ENCODE measurements at places on chromosomes 16 and 17. TPM values are rescaled to one million over a fixed set of nuclear protein-coding genes. Genes with fewer than 3 reads are reported as not detected.

- no peak overlapping the region for H3K27ac ChIP-seq
- H3K4me1 ChIP-seq: no peaks in the 10 kb centered on the region
- H3K27me3 ChIP-seq: no peaks in the 10 kb centered on the region
- no peak overlapping the region for H3K4me3 ChIP-seq
These were observed 10.0 kb downstream of the ALDH3A1 start for GRCh38 chr17:19738073-19738449.

GRCh38 chr17:51230306-51230705, 29.5 kb downstream of the MBTD1 start:
- H3K4me1 ChIP-seq: no peaks in the 10 kb centered on the region
- H3K27me3 ChIP-seq: no peaks in the 10 kb centered on the region
- H3K36me3 ChIP-seq: no peaks in the 10 kb centered on the region
- no peak for DNase-seq

GRCh38 chr16:79379095-79379494, 221.4 kb downstream of the MAF start:
- H3K27ac ChIP-seq: no peak overlapping the region
- DNase-seq: no peak
- no peaks in the 10 kb centered on the region for H3K36me3 ChIP-seq
- H3K27me3 ChIP-seq: no peaks in the 10 kb centered on the region
- H3K4me1 ChIP-seq: no peaks in the 10 kb centered on the region

- no peaks in the 10 kb centered on the region for H3K36me3 ChIP-seq
- H3K4me3 ChIP-seq: no peak overlapping the region
- H3K27me3 ChIP-seq: no peaks in the 10 kb centered on the region
- H3K27ac ChIP-seq: no peak overlapping the region
- no peaks in the 10 kb centered on the region for H3K4me1 ChIP-seq
- no peak for DNase-seq
These were observed 382.0 kb upstream of the DYNLRB2 start for GRCh38 chr16:80158766-80159165.

- H3K27ac ChIP-seq: peak overlapping the region; percentile 90
- H3K27me3 ChIP-seq: no peaks in the 10 kb centered on the region
- H3K4me3 ChIP-seq: no peak overlapping the region
- DNase-seq: no peak
These were observed 19.5 kb downstream of the SOCS3 start for GRCh38 chr17:78340183-78340955.

DNA sequence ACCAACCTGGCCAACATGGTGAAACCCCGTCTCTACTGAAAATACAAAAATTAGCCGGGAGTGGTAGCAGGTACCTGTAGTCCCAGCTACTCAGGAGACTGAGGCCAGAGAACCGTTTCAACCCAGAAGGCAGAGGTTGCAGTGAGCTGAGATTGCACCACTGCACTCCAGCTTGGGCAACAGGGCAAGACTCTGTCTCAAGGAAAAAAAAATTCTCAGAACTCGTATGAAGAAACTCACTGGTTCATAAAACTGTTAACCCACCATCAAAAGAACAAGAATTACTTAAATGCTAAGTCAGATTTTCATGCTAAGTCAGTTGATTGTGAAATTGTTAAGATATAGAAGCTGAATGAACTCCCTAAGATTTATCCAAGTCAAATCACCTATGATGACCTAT, 31.3 kb downstream of the SLC39A11 start:
- H3K36me3 ChIP-seq: no peaks in the 10 kb centered on the region
- H3K27ac ChIP-seq: no peak overlapping the region
- H3K27me3 ChIP-seq: no peaks in the 10 kb centered on the region

DNA sequence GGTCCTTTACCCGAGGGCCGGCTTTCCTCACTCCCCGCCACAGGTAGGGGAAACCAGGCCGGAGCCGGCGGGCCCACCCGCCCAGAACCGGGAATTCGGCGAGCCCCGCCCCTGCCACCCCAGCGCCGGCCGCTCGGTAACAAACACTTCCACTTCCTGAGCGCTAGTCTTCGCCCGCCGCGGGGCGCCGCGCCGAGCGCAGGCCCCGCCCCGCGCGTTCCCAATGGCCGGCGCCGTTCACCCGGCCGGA, 224 bp upstream of the NHERF1 start:
- peaks cover 25% of the 10 kb centered on the region for H3K4me1 ChIP-seq
- DNase-seq: no peak
- H3K27me3 ChIP-seq: peaks cover 7% of the 10 kb centered on the region
- H3K4me3 ChIP-seq: peak overlapping the region; percentile 77

GRCh38 chr17:76154936-76155845, 14.1 kb upstream of the FOXJ1 start:
- peaks cover 21% of the 10 kb centered on the region for H3K4me1 ChIP-seq
- no peak overlapping the region for H3K4me3 ChIP-seq
- H3K36me3 ChIP-seq: no peaks in the 10 kb centered on the region
- no peak overlapping the region for H3K27ac ChIP-seq
- no peak for DNase-seq
- H3K27me3 ChIP-seq: no peaks in the 10 kb centered on the region

- no peaks in the 10 kb centered on the region for H3K27me3 ChIP-seq
- H3K36me3 ChIP-seq: no peaks in the 10 kb centered on the region
- DNase-seq: no peak
- H3K4me1 ChIP-seq: no peaks in the 10 kb centered on the region
These were observed 47.3 kb upstream of the ALOX12 start for GRCh38 chr17:6948562-6948961.

DNA sequence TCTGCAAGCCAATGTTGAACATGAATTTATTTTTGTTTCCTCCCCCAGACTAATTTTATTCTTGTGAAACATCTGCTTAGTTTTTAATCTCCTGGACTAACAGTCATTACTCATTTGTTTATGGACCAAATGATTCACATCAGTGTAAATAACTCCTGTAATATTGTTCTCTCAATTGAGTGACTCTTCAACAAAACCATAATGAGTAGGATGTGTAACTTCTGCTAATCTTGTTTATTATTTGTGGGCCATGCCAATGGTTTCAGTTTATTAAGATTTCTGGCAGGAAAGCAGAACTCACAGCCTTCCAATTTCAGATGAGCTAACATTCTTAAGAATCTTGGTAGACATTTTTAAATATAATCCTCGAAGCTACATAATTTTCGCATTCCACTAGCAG, 1216.3 kb upstream of the GOT2 start:
- H3K4me1 ChIP-seq: no peaks in the 10 kb centered on the region
- H3K4me3 ChIP-seq: no peak overlapping the region
- no peak for DNase-seq
- no peak overlapping the region for H3K27ac ChIP-seq

- no peak overlapping the region for H3K4me3 ChIP-seq
- peaks cover 73% of the 10 kb centered on the region for H3K27me3 ChIP-seq
- no peak for DNase-seq
- peaks cover 9% of the 10 kb centered on the region for H3K36me3 ChIP-seq
- no peak overlapping the region for H3K27ac ChIP-seq
These were observed 2.0 kb downstream of the WNK4 start for GRCh38 chr17:42782166-42783061.

GRCh38 chr17:57518587-57519581, 226.2 kb downstream of the CCDC182 start:
- no peak overlapping the region for H3K4me3 ChIP-seq
- H3K27ac ChIP-seq: no peak overlapping the region
- DNase-seq: no peak
- no peaks in the 10 kb centered on the region for H3K36me3 ChIP-seq

DNA sequence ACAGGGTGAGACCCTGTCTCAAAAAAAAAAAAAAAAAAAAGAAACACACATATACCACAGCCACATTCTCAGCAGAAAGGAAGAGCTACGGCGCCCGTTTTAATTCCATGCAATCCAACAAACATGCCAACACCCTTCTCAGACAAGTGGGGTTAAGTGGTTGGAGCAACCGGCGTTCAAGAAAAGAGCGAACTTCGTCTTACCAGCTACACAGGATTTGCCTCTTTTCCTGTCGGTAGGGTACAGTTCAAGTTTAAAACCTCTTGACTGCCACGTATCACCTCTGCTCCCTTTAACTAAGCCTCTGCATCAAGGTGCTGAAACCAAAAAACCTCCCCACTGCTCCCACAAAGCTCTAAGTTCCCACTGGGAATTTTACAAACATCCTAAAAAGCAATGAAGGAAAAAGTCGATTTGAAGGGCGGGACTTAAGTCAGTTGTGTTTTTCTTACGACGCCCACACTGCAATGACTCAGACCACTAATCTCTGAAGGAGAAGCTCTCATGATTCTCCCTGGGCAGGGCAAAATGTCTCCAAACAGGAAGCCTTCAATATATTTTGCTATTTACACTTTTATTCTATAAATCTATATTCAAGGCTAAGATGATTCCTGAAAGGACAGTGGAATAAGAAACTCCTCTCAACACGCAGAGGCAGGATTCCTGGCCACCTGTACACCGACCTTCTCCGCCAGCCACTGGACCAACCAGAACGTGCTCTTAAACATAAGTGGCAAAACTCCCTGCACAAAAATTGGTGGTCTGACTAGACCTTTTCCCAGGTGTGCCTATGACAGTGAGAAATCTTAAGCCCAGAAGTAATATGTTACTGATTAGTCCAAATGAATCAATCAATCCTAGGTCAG, 18.8 kb downstream of the SRP68 start:
- peaks cover 56% of the 10 kb centered on the region for H3K36me3 ChIP-seq
- H3K27me3 ChIP-seq: no peaks in the 10 kb centered on the region
- peak overlapping the region; percentile 12 for H3K4me3 ChIP-seq

- DNase-seq: peak; percentile 59
- no peak overlapping the region for H3K27ac ChIP-seq
- H3K36me3 ChIP-seq: peaks cover 51% of the 10 kb centered on the region
- no peak overlapping the region for H3K4me3 ChIP-seq
These were observed 7.4 kb upstream of the NUDT16L1 start for GRCh38 chr16:4685776-4686496.

DNA sequence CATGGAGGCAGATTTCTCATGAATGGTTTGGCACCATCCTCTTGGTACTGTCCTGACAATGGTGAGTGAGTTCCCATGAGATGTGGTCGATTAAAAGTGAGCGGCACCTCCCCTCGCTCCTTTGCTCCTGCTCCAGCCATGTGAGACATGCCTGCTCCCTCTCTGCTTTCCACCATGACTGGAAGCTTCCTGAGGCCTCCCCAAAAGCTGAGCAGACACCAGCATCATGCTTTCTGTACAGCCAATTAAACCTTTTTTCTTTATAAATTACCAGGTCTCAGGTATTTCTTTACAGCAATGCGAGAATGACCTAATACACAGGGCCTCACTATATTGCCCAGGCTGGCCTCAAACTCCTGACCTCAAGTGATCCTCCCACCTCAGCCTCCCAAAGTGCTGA, 12.1 kb downstream of the ZNF500 start:
- H3K27me3 ChIP-seq: no peaks in the 10 kb centered on the region
- no peak for DNase-seq
- H3K36me3 ChIP-seq: peaks cover 93% of the 10 kb centered on the region
- no peak overlapping the region for H3K27ac ChIP-seq
- H3K4me3 ChIP-seq: no peak overlapping the region
- no peaks in the 10 kb centered on the region for H3K4me1 ChIP-seq

GRCh38 chr16:25157271-25157875, 45.8 kb downstream of the LCMT1 start:
- H3K4me3 ChIP-seq: no peak overlapping the region
- no peaks in the 10 kb centered on the region for H3K4me1 ChIP-seq
- H3K36me3 ChIP-seq: peaks cover 19% of the 10 kb centered on the region
- H3K27me3 ChIP-seq: no peaks in the 10 kb centered on the region
- no peak for DNase-seq
- no peak overlapping the region for H3K27ac ChIP-seq

GRCh38 chr17:74515941-74516340, 15.3 kb downstream of the CD300LB start:
- no peaks in the 10 kb centered on the region for H3K36me3 ChIP-seq
- no peaks in the 10 kb centered on the region for H3K4me1 ChIP-seq
- H3K27me3 ChIP-seq: no peaks in the 10 kb centered on the region
- no peak overlapping the region for H3K27ac ChIP-seq
- no peak overlapping the region for H3K4me3 ChIP-seq

DNA sequence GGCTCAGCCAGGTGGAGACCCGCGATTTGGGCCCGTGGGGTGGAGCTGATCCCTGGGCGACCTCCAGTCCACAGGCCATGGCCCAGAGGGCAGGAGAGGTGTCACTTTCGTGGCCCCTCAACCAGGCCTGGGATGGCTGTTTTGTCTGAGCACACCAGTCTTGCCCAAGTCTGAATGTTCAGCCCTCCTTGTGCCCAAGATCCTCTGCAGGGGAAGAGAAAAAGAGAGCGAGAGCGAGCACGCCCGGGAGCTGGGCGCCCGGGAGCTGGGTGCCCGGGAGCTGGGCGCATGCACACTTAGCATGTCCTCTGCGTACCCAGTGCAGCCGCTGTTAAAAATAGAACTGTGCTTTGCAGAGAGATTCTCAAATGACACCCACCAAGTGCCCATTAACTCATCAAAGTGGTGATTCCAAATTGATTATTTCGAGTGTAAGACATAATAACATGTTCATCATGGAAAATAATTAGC, 403.3 kb upstream of the TNRC6C start:
- H3K27ac ChIP-seq: peak overlapping the region; percentile 31
- no peak for DNase-seq
- peaks cover 10% of the 10 kb centered on the region for H3K27me3 ChIP-seq
- H3K4me1 ChIP-seq: peaks cover 13% of the 10 kb centered on the region
- H3K4me3 ChIP-seq: no peak overlapping the region

- H3K4me3 ChIP-seq: no peak overlapping the region
- H3K4me1 ChIP-seq: peaks cover 25% of the 10 kb centered on the region
- no peak overlapping the region for H3K27ac ChIP-seq
- H3K36me3 ChIP-seq: no peaks in the 10 kb centered on the region
- DNase-seq: no peak
These were observed 12.0 kb downstream of the TBC1D24 start for GRCh38 chr16:2486645-2487516.

- H3K27ac ChIP-seq: no peak overlapping the region
- DNase-seq: peak; percentile 27
- H3K4me3 ChIP-seq: no peak overlapping the region
- no peaks in the 10 kb centered on the region for H3K27me3 ChIP-seq
- H3K4me1 ChIP-seq: no peaks in the 10 kb centered on the region
These were observed 8.0 kb downstream of the EIF4A3 start for GRCh38 chr17:80138856-80139426.

DNA sequence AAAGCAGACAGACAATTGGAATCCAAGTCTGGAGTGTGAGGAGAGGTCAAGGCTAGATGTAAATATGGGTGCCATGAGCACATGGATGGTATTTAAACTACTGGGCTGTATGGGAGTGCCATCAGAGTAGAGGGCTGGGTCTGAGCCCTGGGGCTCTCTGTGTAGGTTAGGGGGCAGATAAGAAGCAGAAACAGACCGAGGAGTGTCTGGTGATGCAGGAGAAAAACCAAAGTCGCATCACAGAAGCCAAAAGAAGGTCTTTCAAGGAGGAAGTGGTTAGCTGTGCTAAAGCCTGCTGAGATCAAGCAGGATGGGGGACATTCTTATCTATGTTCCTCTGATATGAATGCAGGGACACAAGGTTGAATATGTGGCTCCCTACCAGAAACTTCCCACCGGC, 1.9 kb downstream of the TSEN54 start:
- peaks cover 28% of the 10 kb centered on the region for H3K4me1 ChIP-seq
- no peak overlapping the region for H3K27ac ChIP-seq
- no peaks in the 10 kb centered on the region for H3K27me3 ChIP-seq
- no peak overlapping the region for H3K4me3 ChIP-seq
- no peak for DNase-seq

GRCh38 chr16:81752876-81753227, 26.2 kb upstream of the PLCG2 start:
- no peaks in the 10 kb centered on the region for H3K36me3 ChIP-seq
- DNase-seq: no peak
- no peak overlapping the region for H3K27ac ChIP-seq
- no peaks in the 10 kb centered on the region for H3K4me1 ChIP-seq
- no peak overlapping the region for H3K4me3 ChIP-seq

The CFAP97D1 gene
- not detected for total RNA-seq

The ALDH3A1 gene
- total RNA-seq: 0.41 TPM

The TBC1D3C gene
- total RNA-seq: not detected

The ITGAD gene
- not detected for total RNA-seq

The CRHR1 gene
- total RNA-seq: not detected

The BCL6B gene
- 0.99 TPM for total RNA-seq

The KRT17 gene
- total RNA-seq: not detected

The HBZ gene
- total RNA-seq: not detected

The TMEM88 gene
- 6.8 TPM for total RNA-seq

The GNAO1 gene
- total RNA-seq: 31.0 TPM

Measured in sigmoid colon (tissue), 7 donors.